Effector memory CD8-positive, alpha-beta T cell (primary cell): ENCODE measurements at places on chromosomes 7 and 10.

GRCh38 chr7:151057506-151057988, at the start of gene CDK5:
Gene CDK5 (minus strand): TSS chr7:151057897. CDS start chr7:151057848, 49 bp downstream.
- no peaks in the 10 kb centered on the region for H3K27me3 ChIP-seq
- H3K4me3 ChIP-seq: peak within 1 kb of the TSS; percentile 97
- DNase-seq: no peak
- peak within 1 kb of the TSS; percentile 97 for H3K27ac ChIP-seq

DNA sequence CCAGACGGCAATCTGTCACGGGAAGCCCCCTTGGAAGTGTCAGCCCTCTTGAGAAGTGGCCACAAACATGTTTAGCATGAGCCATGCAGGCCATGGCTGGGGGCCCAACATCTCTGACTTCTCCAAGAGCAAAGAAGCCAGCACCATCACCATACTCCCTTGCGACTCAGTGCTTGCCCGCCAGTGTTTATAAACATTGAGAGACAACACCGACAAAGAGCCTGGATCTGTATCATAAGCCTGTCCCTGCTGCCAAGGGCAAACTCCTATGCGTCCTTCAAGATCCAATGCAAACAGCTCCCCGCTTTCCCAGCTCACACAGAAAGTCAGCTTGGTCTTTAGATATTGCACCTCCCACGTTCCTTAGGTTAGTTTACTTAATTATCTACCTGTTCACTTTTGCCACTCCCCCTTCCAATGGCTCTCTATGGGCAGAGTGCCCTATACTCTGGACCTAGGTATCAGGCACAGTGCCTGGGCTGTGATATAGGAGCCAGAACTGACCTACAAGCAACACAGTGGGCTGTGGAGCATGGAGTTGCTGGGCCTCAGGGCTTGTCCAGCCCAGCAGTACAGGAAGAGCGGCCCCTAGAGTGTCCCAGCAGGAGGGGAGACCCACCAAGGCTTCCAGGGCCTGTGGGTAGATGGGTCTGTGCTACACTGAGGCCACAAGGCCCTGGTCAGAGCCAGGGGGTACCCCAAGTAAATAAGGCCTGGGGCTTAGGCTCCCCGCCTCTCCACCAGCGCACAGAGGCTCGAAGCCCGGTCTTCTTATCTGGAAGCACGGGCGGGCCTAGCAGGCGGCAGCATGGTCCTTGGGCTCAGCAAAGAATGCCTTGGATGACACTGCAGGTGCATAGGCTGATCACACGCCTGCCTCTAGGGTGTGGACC, 37.7 kb downstream of the CAMK2B start:
- no peak overlapping the region for H3K4me3 ChIP-seq
- H3K36me3 ChIP-seq: no peaks in the 10 kb centered on the region
- DNase-seq: no peak
- peaks cover 2% of the 10 kb centered on the region for H3K4me1 ChIP-seq
- H3K27ac ChIP-seq: no peak overlapping the region

- no peak overlapping the region for H3K27ac ChIP-seq
- no peaks in the 10 kb centered on the region for H3K36me3 ChIP-seq
- DNase-seq: no peak
- H3K4me1 ChIP-seq: peaks cover 31% of the 10 kb centered on the region
- H3K27me3 ChIP-seq: no peaks in the 10 kb centered on the region
- H3K4me3 ChIP-seq: no peak overlapping the region
Observed at GRCh38 chr7:50285269-50285668, 19.2 kb upstream of the IKZF1 start.

DNA sequence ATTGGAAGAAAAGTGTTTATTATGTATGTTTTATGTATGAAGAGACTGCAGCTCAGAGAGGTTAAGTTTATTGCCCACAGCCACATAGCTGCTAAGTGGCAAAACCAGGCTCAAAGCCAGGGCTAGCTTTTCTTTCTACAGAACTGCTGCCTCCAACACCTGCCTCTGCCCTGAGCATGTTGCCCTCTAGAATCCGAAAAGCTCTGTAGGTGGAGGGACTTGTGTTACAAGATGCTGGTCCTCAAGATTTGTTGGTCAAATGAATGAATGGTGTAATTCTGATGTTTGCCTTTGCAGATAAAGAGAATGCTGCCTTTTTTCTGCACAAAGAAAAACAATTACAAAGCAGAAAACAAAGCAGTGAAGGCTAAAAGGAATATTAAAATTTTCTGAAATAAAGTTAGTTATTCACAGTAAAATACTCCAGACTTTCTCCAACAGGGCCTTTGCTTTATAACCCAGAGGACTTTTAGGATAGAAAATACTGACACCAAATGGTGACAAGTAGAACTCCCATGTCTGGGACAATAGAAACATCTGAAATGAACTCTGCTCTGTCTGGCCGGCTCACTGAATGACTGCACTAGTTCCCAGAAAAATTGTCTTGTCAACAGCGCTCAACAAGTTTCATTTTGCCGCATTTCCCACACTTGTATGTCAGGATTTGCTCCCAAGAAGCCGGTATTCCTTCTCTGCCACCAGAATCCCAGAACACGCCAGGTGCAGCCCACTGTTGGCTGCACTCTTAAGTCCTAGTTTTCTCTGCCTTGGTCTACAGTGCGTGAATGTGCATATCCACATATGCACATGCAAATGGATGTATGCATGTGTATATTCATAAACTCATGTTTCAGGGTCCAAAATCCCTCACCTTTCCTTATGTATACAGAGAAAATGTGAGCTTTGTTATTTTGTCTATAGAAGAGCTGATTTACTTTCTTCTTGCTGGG, 11.0 kb upstream of the DNTT start:
- no peak for DNase-seq
- no peak overlapping the region for H3K27ac ChIP-seq
- H3K4me3 ChIP-seq: no peak overlapping the region
- H3K4me1 ChIP-seq: peaks cover 3% of the 10 kb centered on the region
- peaks cover 51% of the 10 kb centered on the region for H3K27me3 ChIP-seq

GRCh38 chr7:74173491-74173865, 678 bp upstream of the EIF4H start:
- H3K4me1 ChIP-seq: peaks cover 38% of the 10 kb centered on the region
- no peak for DNase-seq
- H3K27ac ChIP-seq: peak overlapping the region; percentile 95
- H3K36me3 ChIP-seq: peaks cover 36% of the 10 kb centered on the region

DNA sequence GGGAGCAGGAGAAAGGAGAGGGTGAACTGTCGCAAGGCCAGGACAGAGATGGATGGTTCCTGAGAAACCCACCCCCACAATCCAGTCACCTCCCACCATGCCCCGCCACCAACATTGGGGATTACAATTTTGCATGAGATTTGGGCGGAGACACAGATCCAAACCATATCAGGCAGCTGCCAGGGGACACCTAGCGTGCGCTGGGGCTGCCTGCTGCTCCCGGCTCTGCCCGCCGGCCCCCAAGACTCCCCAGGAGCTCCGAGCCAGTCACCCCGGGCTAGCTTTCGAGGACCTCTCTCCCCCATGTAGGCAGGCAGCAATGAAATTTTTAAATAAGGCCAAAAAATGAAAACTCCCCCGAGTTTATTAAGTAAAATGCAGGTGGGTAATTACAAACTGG, 111.7 kb downstream of the UNCX start:
- DNase-seq: no peak
- no peaks in the 10 kb centered on the region for H3K4me1 ChIP-seq
- peaks cover 20% of the 10 kb centered on the region for H3K27me3 ChIP-seq
- H3K36me3 ChIP-seq: peaks cover 2% of the 10 kb centered on the region
- H3K4me3 ChIP-seq: no peak overlapping the region
- no peak overlapping the region for H3K27ac ChIP-seq

DNA sequence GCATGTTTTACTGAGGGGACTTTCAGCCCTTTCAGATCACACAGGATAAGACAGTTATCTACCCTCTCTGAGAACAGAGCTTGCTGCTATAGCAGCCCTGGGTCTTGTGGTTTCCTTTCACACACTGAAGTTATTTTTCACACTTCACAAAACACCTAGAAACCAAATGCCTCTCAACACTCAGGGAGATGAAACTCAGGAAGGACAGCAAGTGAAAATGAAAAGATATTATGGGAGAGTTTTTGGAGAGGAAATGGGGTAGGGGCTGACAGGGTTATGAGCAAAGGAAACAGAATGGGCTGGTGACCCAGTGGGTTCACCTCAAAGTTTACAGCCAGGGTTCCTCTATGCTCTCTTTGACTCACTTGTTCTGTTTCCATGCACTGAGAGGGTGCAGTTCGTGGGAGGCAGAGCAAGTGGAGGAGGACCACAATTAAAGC, 17.0 kb upstream of the GIMAP2 start:
- H3K27me3 ChIP-seq: no peaks in the 10 kb centered on the region
- peak overlapping the region; percentile 69 for H3K4me3 ChIP-seq
- peak overlapping the region; percentile 100 for H3K27ac ChIP-seq
- peaks cover 20% of the 10 kb centered on the region for H3K36me3 ChIP-seq

- H3K27me3 ChIP-seq: no peaks in the 10 kb centered on the region
- H3K36me3 ChIP-seq: no peaks in the 10 kb centered on the region
- H3K4me1 ChIP-seq: no peaks in the 10 kb centered on the region
- no peak overlapping the region for H3K4me3 ChIP-seq
- DNase-seq: no peak
Observed at GRCh38 chr10:104081998-104082397, 3.7 kb downstream of the COL17A1 start.

DNA sequence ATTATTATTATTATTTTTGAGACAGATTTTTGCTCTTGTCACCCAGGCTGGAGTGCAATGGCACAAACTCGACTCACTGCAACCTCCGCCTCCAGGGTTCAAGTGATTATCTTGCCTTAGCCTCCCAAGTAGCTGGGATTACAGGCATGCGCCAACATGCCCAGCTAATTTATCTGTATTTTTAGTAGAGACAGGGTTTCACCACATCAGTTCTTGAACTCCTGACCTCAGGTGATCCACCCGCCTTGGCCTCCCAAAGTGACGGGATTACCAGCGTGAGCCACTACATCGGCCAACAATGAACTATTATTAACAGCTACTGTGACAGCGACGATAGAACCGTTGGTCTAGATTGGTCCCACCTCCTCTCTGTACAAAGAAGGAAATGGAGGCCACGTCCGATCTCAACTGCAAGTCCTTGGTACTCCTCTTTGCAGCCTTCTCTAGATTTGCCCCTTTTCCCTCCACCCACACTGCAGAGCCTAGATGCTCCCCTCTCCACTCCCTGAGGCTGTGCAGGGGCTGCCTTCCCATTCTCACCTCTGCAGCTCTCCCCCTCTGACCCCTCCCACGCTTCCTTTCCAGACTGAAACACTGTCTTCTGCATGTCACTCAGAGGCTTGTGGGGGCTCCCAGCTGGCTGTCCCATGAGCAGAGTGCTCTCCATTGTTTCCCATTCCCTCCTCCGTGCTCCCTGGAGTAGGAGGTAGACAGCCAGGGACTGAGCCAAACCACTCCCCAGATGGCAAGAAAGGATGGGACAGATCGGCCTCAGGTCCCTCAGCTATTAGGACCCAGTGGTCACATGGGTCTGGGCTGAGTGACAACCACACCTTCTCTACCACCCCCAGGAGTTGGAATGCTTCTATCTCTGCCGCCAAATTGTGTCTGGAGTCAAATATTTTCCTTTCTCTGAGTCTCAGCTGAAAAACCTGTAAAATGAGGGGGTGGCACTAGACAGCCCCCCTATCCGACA, 2.3 kb downstream of the LOXL4 start:
- no peak overlapping the region for H3K27ac ChIP-seq
- H3K27me3 ChIP-seq: peaks cover 16% of the 10 kb centered on the region
- peaks cover 6% of the 10 kb centered on the region for H3K36me3 ChIP-seq
- no peaks in the 10 kb centered on the region for H3K4me1 ChIP-seq
- H3K4me3 ChIP-seq: no peak overlapping the region

GRCh38 chr10:105949721-105950120, 1214.8 kb downstream of the SORCS1 start:
- no peaks in the 10 kb centered on the region for H3K36me3 ChIP-seq
- no peaks in the 10 kb centered on the region for H3K4me1 ChIP-seq
- no peak for DNase-seq

GRCh38 chr7:78967046-78967445, 486.4 kb downstream of the MAGI2 start:
- H3K4me1 ChIP-seq: no peaks in the 10 kb centered on the region
- H3K4me3 ChIP-seq: no peak overlapping the region
- no peak overlapping the region for H3K27ac ChIP-seq

GRCh38 chr7:79090543-79090942, 362.9 kb downstream of the MAGI2 start:
- H3K27me3 ChIP-seq: no peaks in the 10 kb centered on the region
- H3K4me3 ChIP-seq: no peak overlapping the region
- no peak for DNase-seq
- no peaks in the 10 kb centered on the region for H3K36me3 ChIP-seq
- no peaks in the 10 kb centered on the region for H3K4me1 ChIP-seq
- no peak overlapping the region for H3K27ac ChIP-seq

GRCh38 chr10:48266528-48266927, 8.0 kb downstream of the FRMPD2 start:
- no peak overlapping the region for H3K27ac ChIP-seq
- no peak for DNase-seq
- H3K4me3 ChIP-seq: no peak overlapping the region

GRCh38 chr7:94580601-94581000, 71.0 kb downstream of the CASD1 start:
- no peaks in the 10 kb centered on the region for H3K27me3 ChIP-seq
- no peak for DNase-seq
- no peak overlapping the region for H3K4me3 ChIP-seq
- H3K27ac ChIP-seq: no peak overlapping the region
- no peaks in the 10 kb centered on the region for H3K4me1 ChIP-seq

GRCh38 chr7:130479716-130480400, 12.0 kb upstream of the MEST start:
- no peak overlapping the region for H3K27ac ChIP-seq
- peaks cover 2% of the 10 kb centered on the region for H3K4me1 ChIP-seq
- no peak for DNase-seq
- H3K27me3 ChIP-seq: peaks cover 73% of the 10 kb centered on the region
- H3K36me3 ChIP-seq: no peaks in the 10 kb centered on the region
- no peak overlapping the region for H3K4me3 ChIP-seq

- H3K4me1 ChIP-seq: peaks cover 6% of the 10 kb centered on the region
- no peak for DNase-seq
- H3K4me3 ChIP-seq: no peak overlapping the region
- H3K36me3 ChIP-seq: no peaks in the 10 kb centered on the region
- H3K27ac ChIP-seq: no peak overlapping the region
Observed at GRCh38 chr10:1672001-1672781, 65.1 kb downstream of the ADARB2 start.

DNA sequence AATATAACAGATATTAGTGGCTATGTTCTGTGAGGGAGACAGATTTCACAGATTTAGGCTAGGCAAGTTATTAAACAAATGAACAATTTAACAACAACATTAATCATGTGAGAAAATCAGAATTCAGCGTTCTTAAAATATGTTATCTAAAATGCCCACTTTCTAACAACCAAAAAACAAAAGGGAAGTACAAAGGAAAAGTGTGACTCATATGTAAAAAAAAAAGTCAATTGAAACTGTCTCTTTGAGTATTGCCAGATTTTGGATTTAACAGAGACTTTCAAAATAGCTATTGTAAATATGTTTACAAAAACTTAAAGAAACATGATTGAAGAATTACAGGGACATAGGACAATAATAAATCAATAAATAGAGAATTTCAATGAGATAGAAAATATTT, 34.8 kb upstream of the ARHGAP22 start:
- H3K27me3 ChIP-seq: peaks cover 40% of the 10 kb centered on the region
- H3K4me1 ChIP-seq: peaks cover 1% of the 10 kb centered on the region
- H3K4me3 ChIP-seq: no peak overlapping the region
- no peak for DNase-seq
- H3K27ac ChIP-seq: no peak overlapping the region

GRCh38 chr10:127523476-127523875, 25.6 kb upstream of the NPS start:
- no peak overlapping the region for H3K27ac ChIP-seq
- no peak overlapping the region for H3K4me3 ChIP-seq
- no peaks in the 10 kb centered on the region for H3K4me1 ChIP-seq
- H3K27me3 ChIP-seq: no peaks in the 10 kb centered on the region

- H3K27ac ChIP-seq: no peak overlapping the region
- peaks cover 10% of the 10 kb centered on the region for H3K4me1 ChIP-seq
- no peak overlapping the region for H3K4me3 ChIP-seq
- DNase-seq: no peak
- H3K36me3 ChIP-seq: no peaks in the 10 kb centered on the region
Observed at GRCh38 chr7:2172311-2173188, 60.2 kb downstream of the MAD1L1 start.
